ENCODE measurements at places on chromosomes 3 and 15.

DNA sequence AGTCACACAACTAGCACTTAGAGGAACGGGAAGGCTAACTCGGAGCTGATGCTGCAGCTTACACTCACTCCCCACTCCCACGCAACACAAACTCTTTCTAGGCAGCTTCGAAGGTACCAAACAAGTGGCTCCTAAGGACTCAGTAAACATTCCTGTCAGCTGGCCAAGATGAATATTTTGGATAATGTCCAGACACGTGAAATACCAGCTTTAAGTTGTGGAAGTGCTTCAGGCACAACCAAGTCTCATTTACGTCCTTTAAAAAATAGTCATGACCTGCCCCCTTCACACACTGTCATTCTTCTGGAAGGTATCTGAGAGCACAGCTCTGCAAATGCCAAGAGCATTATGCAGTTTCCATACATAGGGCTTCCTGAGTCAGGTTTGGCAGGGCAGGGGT lies 1005.9 kb upstream of the CFAP20DC start:
- DNase-seq = no peak

- DNase-seq = no peak
These were observed 70.2 kb upstream of the HRH1 start for GRCh38 chr3:11084098-11084497.

DNA sequence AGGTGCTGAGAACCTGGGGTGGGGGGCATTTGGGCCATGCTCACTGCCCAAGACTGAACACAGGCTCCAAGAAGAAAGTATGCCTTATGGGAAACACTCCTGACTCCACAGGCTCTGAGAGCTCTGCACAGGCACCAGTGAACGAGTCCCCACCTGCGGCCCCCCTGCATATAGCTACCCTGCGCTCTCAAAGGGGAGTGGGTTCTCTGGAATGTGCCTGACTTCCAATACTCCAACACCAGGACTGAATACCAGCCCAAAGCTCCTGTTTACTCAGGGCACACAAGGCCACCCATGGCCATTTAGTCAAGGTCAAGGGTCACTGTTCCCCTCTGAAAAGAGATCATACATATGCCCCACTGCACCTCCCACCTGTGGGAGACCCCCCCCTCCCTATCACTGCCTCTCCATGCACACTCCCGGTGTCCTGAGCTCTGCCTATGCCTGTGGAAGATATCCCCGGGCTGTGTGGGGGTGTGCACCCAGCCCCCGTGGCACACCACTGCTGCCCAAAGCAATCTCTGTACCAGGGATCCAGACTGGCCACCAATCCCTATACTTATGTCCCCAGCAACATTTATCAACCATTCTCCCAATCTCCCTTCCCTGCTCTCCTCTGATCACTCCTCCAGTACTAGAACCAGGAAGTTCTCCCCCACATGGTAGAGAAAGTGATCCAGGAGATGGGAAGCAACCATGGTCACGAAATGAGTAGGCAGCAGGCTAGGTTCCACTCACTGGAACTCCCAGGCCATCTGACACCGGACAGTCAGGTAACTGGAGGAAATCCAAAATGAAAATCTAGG lies 1.5 kb upstream of the PLXNB1 start:
- DNase-seq = no peak

GRCh38 chr15:45641999-45642932 lies 7.4 kb downstream of the SQOR start:
- DNase-seq = no peak

DNA sequence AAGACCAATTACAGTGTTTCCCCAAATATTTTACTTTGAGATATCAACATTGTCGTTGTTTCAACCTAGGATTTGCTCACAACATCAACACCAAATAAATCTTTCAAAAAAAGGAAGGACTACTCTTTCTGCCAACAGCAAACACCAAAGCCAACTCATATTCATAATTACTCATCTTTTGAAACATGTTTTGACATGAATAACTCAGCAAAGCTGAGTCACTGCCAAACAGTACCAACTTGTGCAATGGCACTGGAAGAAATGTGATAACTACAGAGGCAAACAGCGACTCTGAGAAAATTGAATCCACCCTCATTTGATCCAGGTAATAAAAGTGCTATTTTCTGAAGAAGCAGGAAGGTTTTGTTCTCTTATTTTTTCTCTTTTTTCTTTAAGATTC lies 67.2 kb downstream of the PEX5L start:
- DNase-seq = no peak

DNA sequence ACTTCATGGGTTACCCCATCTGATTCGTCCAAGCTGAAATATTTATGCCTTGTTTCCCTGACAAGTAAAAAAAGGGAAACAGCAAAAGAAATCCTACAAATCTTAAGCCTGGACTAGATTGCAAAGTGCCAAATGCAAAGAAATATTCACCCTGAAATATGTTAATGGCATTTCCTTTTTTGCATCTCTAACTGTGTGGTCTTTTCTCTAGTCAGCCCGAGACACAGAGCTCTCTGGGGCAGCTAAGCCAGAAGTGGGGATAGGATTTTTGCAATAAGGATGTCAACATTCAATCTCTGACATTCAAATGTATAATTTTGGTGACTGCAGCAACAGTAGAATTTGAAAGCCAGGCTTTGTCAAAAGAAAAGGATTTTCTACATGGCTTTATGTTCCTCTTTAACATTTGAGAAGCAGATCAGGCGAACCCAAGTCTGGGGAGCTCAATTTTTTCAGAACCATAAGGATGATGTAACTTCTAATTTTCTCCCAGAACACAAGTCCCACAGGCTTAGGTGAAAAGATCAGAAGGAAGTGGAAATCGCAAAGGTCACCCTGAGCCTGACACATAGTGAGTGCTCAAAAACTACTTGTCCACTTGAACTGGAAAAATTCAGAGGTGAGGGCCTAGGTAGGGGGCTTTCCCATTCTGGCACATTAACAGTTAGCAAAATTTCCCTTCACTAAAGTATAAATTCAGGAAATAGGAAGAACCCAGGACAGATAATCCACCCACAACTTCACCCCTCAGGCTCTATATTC lies 28.2 kb upstream of the KCNMB3 start:
- no peak for DNase-seq

GRCh38 chr15:76973362-76973743 lies 21.6 kb upstream of the PSTPIP1 start:
- DNase-seq = peak; percentile 79

DNA sequence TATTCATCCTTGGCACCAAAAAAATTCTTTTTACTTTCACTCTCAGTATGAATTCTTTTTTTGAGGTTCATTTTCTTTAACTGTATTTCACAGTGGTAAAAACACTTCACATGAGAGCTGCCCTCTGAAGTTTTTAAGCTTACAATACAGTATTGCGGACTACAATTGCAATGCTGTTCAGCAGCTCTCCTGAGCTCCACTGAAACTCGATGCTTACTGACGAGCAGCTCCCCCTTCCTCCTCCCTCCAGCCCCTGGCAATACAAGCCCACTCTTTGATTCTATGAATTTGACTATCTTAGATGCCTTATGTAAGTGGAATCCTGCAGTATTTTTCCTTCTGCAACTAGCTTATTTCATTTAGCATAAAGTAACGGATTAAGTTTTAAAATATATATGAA lies 183.4 kb downstream of the ADAMTS17 start:
- no peak for DNase-seq

All from midbrain (tissue), 1 donor.